Stimulated activated naive CD4-positive, alpha-beta T cell (primary cell): ENCODE measurements at places on chromosomes 3 and 15.
A peak's percentile ranks its signal among the peaks of the same experiment; 100 is the strongest.

DNA sequence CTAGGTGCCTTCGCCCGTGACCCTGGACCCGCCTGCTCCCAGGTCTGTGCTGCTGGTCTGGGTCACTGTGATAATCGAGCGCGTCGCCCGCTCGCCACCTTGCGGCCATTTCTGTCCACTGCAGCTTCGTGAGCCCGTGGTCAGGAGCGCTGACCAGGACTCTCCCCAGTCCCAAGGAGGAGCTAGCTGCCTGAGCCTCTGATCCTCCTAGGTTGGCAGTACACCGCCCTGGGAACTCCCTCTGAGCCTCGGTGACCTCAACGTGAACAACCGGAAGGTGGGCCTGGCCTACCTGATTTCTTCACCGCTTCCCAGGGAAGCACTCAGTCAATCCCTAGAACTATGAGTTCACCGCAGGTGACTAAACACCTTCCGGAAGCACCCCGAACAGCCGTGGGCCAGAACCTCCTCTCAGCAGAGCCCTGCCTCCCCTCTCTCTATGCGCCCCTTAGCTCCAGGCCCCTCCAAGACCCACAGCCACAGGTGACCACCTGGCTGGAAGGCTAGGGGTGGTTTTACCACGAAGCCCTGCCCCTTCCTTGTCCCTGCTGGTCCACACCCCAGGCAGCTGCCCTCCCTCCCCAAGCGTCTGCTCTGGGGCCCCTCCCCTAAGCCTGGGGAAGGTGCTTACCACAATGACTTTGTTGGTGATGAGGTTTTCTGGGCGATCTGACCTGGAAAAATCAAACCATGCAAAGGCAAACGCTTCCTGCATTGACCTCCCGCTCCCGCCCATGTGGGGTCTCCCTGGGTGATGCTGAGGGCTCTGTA is 9.7 kb downstream of the PLA2G4D start:
- DNase-seq, result peak; percentile 22

DNA sequence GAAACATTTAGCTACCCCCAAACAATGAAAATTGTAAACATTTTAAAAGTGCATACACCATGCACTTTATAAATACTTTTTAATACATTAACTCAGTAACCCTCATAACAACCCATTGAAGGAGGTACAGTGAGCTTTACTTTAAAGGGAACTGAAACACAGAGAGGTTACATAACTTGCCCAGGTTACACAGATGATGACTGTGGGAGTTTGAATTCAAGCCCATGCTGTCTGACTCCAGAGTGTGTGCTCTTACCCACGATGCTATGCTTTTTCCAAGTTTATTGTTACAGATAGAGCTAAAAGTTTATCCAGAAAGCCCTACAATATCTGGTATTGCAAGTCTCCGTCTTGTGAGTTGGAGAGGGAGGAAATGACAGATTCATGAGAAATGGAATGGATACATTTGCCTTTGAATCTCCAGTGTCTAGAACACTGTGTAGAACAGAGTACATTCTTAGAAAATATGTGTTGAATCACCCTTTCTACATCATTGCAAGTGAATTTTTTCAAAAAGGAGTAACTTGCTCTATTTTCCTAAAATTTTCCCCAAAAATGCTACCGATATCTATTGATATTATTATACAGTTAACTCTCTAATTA is 428.3 kb downstream of the NAALADL2 start:
- no peak for DNase-seq

GRCh38 chr15:85618956-85619491 is 175.7 kb downstream of the KLHL25 start:
- no peak for DNase-seq

- DNase-seq, result no peak
Observed at GRCh38 chr15:69544365-69545113, 91.9 kb downstream of the RPLP1 start.

- DNase-seq, result no peak
Observed at GRCh38 chr15:81292523-81293001, 31.4 kb downstream of the STARD5 start.

DNA sequence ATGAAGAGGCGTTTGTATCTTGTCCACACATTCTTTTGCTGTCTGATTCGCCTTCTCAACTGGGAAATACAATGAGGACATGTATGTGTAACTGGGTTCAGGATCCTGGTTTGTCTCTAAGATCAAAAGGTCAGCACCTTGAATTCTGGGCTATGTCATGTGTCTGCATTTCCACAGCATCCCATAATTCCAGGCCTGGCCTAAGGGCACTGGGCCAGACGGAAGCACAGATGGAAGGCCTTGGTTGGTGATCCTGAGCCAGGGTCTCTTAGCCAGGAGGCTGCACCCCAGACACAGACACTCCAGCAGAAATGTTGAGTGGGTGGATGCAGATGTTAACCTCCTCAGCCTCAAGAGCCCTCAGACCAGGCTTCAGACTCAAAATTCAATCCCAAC is 23.7 kb upstream of the HERC1 start:
- DNase-seq, result no peak

GRCh38 chr3:148757238-148758215 is 59.8 kb downstream of the AGTR1 start:
- DNase-seq, result no peak

- no peak for DNase-seq
Observed at GRCh38 chr3:186985661-186986364, 55.5 kb downstream of the ST6GAL1 start.

DNA sequence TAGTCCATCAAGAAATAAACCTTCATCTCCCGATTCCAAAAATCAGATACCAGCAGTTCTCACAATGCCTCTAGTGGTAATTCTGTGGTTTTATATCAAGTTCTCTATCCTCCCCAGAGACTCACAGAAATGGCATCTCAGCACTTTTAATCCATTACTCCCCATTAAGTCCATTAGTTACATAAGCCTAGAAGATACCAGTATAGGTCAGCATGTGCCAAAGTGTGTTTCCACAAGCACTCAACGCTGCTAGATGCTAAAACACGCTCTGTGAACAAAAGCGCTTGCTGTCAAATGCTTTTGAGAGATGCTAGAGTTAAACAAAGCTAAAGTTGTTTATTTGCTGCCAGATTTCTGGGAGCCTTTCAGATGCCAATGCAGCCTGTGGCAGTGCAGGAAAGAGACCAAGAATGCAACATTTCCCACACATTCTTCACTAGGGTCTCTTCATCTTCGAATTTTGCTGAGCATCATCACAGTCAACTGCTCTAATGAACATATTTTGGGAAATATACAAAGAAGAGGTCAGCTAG is 918.8 kb upstream of the CFAP20DC start:
- DNase-seq, result no peak

DNA sequence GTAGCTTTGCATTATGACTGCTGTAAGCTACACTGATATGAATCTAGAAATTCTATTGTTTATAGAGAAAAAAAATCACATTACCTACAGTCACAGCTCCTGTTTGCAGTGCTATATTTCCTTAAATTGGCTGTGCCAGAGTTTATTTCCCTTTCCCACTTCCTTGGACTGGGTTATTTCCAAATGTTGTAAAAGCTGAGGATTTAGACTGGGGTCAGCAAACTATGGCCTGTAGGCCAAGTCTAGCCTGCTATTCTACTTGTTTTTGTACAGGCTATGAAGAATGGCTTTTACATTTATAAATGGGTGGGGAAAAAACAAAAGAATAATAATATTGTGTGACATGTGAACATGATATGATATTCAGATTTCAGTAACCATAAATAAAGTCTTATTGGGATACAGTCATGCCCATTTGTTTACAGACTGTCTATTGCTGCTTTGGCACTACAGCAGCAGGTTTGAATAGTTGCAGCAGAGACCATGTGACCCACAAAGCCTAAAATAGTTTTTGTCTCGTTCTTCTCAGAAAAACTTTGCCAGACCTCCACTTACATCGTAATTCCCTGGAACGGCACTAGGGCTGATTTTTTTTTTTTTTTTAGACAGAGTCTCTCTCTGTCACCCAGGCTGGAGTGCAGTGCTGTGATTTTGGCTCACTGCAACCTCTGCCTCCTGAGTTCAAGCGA is 7.8 kb downstream of the GLDN start:
- no peak for DNase-seq

DNA sequence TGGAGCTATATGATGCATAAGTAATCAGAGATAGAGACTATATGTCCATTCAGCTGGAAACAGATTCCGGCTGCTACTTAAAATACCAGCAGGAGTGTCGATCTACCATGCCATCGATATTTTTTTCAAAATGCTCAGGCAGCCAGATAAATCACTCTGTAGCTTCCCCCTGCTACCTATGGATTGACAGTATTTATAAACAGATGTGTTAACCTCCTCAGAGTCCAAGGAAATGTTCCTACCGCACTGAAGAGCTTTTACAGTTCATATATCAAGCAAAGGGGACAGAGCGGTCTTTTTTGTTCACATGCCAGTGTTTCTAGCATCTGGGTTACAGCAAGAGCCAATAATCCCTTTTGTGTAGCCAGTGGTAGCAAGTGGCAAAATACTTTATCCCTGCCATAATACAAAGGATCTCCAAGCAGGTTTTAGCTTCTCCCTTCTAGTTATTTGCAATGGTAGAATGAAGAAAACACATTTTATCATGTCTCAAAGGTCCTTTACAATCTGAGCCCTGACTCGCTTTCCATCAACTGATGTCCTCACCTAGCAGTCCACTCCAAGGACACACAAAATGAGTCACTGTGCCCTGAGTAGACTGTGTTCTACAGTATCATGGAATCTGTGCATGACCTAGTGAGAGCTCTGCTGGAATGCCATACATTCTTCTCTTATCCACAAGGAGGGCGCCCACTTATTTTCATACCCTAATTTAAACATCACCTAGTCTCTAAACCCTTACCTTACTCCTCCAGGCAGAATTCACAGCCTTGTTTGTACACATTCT is 507.0 kb downstream of the TBL1XR1 start:
- no peak for DNase-seq

DNA sequence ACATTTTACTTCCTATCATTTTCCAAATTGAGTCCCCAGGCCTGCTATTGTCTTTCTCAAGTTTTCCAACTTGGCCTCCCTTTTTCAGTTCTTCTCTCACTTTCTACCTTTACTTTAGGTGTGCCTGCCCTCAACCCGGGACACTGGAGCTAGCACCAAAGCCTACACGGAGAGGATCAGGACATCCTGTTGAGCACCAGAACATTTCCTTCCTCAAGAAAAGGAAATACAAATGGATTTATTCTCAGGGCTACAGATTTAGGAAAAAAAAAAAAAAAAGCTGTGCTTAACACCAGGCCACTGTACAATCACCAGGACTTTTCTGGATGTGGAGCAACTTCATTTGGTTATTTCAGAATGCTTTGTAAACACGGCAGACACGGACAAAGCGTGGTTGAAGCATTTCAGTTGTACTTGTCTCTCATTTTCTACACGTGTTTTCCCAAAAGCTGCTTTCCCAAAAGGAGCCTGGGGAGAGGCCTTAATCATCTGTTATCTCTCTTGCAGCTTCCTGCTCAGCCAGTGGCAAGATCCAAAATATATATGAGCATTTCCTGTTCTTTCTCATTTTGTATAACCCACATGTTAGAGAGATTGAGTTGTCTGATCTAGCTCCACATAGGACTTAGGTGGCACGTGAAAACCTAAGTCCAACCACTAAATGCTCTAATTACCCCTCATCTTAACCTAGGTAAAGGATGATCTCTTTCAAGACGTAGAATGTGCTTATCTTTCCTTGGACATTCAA is 15.5 kb upstream of the ATP1B3 start:
- DNase-seq, result no peak

GRCh38 chr15:92881211-92881754 is 18.8 kb upstream of the CHD2 start:
- DNase-seq, result no peak

GRCh38 chr15:43808960-43809678 is 8.7 kb downstream of the HYPK start:
- no peak for DNase-seq

- DNase-seq, result no peak
Observed at GRCh38 chr3:195094191-195094921, 176.6 kb downstream of the XXYLT1 start.

DNA sequence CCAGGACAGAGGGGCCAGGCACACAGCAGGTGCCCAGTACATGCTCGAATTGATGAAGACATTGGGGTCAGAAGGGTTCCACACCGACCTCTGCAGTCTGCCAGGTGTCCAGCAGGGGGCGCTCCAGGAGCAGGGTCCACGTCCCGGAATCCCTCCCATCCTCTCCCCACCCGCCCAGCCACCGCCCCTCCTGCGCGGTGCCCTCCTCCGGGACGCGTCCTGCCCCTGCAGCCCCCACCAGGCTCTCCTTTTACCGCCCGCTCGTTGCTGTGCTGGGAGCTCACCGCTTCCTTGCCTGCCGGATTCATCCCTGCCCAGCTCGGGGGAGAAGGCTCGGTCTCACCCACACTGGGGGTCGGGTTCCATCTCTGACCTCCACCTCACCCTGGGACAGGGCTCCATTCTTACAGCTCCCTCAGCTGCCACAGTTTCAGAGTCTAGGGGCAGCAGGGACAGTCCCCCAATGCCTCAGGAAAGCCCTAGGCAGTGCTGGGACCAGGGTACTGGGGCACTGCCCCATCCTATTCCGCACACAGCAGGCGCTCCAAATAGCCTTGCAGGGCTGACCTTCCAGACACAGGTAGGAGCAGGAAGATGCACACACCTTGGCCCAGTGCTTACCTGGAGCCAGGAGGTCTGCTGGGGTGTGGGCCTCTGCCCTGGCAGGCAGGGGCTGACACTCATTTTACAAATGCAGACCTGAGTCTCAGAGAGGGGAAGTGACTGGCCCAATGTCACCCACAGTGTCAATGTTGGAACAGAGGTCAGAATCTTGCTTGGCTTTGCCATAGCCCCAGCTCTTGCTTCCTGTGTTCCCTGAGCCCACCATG is 31.0 kb downstream of the GRIP2 start:
- peak; percentile 51 for DNase-seq

GRCh38 chr3:10602769-10603768 is 97.7 kb upstream of the ATP2B2 start:
- DNase-seq, result peak; percentile 83

- no peak for DNase-seq
Observed at GRCh38 chr3:152589644-152590043, 245.3 kb upstream of the P2RY1 start.

GRCh38 chr3:50533316-50533715 is 29.9 kb upstream of the CACNA2D2 start:
- DNase-seq, result no peak

DNA sequence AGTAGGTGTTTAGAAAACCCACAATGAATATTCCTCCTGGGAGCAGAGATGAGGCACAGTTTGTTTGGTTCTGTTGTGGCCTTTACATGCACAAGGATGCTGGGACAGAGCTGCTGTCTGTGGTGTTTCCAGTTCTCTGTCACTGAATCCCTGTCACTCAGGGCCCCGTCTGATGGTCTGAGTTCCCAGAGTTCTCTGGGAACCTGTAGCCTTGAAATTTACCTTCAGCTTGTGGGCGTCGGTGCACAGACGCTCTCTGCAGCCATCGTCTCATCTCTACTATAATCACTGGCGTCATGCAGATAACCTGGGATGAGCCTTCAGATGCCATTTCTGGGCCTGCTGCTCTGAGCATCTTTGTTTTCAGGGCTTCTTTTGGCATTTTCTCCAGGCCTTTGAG is 81.9 kb downstream of the LRRK1 start:
- DNase-seq, result no peak

- DNase-seq, result no peak
Observed at GRCh38 chr3:12230406-12230805, 58.5 kb upstream of the PPARG start.

GRCh38 chr3:183513046-183513706 is 42.3 kb downstream of the KLHL6 start:
- DNase-seq, result peak; percentile 46

GRCh38 chr15:80105595-80105994 is 46.1 kb downstream of the ZFAND6 start:
- DNase-seq, result no peak

GRCh38 chr3:42988566-42988965 is 9.5 kb downstream of the GASK1A start:
- DNase-seq, result no peak
